Activated CD4-positive, alpha-beta T cell treated with anti-CD3 and anti-CD28 coated beads, Interleukin-2, amount 50 U/mL, for 16 hours (primary cell): ENCODE measurements at places on chromosomes 6 and 20.

DNA sequence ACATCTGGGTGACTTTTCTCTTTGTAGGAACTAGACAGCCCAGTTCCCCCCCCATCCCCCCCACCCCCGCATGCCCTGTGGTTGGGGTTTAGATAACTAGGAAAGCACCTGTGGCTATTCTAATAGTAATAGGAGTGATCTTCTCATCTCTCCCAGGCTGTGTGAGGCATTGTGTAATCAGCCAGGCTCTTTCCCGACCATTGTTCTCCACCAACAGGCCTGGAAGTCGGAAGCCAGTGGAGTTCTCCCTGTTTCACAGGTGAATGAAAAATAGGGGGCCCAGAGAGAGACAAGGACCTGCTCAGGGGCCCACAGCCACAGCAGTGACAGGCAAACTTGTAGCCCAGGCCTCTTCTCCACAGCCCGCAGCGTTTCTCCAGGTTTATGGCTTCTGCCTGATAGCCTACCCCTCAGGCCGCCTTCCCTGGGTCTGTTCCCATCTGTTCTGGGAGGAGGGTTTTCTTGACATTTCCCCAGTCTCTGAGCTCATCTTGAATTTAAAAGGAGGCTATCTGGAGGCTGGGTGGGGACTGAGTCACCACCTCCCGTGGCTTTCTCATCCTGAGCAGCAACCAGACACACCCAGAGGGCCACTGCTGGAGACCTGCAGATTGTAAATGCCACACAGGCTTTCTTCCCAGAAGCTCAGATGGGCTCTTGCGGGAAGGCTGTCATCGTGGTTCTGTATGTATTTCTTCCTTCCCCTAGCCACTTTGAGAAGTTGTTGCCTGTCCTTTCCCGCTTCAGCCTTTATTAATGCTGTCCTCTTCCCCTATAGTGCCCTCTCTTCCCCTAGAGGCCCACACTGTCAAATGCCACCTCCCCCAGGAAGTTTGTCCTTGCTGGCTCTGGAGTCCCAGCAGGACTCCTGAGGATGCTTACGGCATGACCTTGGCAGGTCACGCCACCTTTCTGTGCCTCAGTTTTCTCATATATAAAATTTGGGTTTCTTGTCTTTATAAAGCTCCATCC lies 75.9 kb upstream of the MYL9 start:
- DNase-seq, result peak; percentile 55

GRCh38 chr6:20246125-20246524 lies 33.9 kb upstream of the MBOAT1 start:
- DNase-seq, result no peak

GRCh38 chr6:22467645-22468044 lies 101.7 kb upstream of the HDGFL1 start:
- DNase-seq, result no peak

- no peak for DNase-seq
Measured at GRCh38 chr6:88695937-88696336, 267.5 kb downstream of the RNGTT start.

DNA sequence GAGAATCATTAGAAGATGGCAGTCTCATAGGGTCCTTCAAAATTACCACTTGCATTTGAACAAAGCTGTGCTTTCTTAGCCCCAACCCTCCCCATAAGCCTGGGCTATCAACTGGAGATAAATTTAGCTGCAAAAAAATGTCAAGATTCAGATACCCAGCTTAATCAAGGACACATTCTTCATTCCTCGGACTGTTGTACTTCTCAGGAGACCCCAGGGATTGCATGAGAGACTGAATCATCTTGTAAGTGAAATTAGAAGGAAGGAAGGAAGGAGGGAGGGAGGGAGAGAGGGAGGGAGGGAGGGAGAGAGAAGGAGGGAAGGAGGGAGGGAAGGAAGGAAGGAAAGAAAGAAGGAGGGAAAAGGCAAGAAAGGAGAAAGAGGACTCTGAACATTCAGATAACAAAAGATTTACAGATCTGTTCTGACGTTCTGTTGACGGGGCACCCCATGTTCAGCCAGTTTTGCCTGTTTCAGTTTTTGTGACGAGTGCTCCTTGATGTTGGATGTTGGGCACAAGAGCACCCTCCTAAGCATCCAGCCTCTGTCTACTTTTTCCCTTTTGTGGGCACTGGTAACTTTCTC lies 498.7 kb downstream of the PREX1 start:
- no peak for DNase-seq

GRCh38 chr20:24684421-24684871 lies 215.0 kb downstream of the SYNDIG1 start:
- DNase-seq, result no peak

DNA sequence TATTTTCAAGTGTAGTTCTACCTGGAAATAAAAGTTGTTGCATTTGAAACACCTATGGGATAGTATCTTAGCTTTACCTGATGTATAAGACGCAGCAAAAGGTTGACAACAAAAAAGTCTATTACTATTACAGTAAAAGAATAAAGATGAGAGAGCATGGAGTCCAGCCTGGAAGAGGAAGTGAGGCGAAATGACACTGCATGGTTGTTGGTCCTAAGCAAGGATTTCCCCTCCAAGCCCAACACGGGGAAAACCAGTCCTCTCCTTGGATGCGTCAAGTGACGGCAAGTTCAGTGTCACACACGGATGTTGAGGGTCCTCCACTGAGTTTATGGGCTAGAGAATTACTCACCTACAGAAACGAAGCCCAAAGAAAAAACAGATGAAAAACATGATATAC lies 51.7 kb downstream of the COL11A2 start:
- DNase-seq, result no peak

DNA sequence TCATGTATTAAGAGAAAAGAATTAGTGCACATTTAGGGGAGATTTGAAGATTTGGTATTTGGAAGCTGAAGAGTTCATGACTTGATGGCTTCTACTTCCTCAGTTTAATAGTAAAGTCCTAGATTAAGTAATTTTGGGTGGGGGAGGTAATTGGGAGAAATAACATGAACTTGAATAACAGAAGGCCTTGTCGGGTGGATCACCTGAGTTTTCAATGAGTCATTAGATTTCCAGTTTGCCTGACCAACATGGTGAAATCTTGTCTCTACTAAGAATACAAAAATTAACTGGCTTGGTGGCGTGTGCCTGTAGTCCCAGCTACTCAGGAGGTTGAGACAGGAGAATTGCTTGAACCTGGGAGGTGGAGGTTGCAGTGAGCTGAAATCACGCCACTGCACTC lies 181.0 kb downstream of the GJA1 start:
- no peak for DNase-seq

DNA sequence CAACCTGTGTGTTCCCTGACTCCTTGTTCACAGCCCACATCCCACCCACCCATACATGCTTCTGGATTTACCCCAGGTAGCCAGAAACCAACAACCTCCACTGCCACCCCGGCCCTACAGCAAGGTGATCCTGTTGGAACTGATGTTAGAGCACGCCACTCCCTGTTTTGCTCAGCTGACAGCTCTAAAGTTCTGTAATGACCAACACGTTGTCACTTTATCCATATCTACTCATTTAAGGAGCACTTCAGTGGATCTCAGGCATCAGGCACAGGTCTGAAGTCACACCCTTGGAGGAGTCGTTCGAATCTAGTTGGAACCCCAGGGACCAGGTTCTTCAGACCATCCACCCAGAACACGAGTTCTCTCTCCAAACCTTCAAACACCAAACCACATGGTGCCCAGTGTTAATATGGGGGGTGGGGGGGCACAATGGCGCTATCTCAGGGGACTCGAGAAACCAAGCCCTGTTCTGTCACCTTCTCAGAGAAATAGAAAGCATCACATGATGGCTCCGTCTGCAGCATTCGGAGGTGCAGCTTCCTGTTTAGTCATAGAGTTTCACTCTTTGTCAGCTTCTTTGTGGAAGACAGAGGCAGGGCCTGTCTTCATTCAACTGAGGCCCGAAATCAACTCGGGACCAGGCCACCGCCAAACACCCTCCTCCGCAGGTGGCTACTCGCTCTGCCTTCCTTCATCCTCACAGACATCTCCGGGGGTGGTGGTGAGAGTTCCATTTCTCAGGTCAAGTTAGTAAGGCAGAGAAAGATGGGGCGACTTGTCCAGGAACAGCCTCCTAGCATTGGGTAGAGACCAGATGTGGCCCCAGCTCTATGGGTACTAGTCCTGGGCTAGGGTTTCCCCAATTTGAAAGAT lies 142.2 kb downstream of the NFATC2 start:
- DNase-seq, result peak; percentile 96

- DNase-seq, result no peak
Measured at GRCh38 chr20:41889844-41890224, 271.7 kb upstream of the CHD6 start.

- peak; percentile 55 for DNase-seq
Measured at GRCh38 chr6:41937861-41938574, 3.6 kb downstream of the CCND3 start.

GRCh38 chr6:7721649-7722048 lies 4.2 kb upstream of the BMP6 start:
- DNase-seq, result no peak

GRCh38 chr20:32343439-32343838 lies 14.7 kb upstream of the ASXL1 start:
- no peak for DNase-seq

DNA sequence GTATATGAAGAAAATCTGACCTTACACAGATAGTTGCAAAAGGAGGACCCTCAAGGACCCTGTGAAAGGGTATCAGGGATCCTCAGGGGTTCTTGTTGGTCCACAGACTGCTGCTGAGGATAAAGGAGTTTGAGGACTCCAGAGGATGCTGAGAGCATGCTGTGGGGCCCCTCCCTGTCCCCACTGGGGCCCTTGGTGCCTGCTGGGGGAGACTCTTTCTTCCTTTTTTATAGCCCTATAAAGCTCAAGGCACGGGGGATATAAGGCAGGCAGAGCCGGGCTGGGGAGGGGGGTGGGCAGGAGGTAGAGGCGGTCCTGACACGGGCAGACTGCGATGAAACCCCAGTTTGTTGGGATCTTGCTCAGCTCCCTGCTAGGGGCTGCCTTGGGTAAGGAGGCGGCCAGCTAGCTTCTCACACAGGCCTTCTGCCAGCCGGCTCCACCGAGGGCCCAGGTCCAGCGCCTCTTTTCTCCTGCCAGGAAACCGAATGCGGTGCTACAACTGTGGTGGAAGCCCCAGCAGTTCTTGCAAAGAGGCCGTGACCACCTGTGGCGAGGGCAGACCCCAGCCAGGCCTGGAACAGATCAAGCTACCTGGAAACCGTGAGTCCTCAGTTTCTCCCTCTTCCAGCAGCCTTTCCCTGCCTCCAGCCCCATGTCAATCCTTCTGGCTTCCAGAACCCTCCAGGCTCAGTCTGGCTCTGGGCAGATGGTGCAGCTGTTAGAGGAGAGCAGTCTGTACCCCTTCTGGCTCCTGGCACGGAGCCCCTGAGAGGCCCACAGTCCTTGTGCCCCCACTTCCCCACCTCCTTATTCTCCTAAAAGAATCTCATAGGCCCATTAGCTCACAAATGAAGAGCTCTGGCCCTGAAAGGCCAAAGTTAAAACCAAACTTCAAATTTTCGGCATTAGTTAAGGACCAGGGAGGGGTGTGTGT lies at the start of gene LY6G6D:
Gene LY6G6D, plus strand, starts transcription at position 327 of the 937 bp plus-strand sequence. Its CDS starts 8 bp downstream, at position 335.
- DNase-seq, result no peak

GRCh38 chr20:44594730-44595129 lies 12.4 kb downstream of the PKIG start:
- DNase-seq, result peak; percentile 17

GRCh38 chr6:19995575-19996257 lies 158.5 kb downstream of the ID4 start:
- no peak for DNase-seq

- no peak for DNase-seq
Measured at GRCh38 chr6:37238381-37238780, 19.2 kb upstream of the TBC1D22B start.

DNA sequence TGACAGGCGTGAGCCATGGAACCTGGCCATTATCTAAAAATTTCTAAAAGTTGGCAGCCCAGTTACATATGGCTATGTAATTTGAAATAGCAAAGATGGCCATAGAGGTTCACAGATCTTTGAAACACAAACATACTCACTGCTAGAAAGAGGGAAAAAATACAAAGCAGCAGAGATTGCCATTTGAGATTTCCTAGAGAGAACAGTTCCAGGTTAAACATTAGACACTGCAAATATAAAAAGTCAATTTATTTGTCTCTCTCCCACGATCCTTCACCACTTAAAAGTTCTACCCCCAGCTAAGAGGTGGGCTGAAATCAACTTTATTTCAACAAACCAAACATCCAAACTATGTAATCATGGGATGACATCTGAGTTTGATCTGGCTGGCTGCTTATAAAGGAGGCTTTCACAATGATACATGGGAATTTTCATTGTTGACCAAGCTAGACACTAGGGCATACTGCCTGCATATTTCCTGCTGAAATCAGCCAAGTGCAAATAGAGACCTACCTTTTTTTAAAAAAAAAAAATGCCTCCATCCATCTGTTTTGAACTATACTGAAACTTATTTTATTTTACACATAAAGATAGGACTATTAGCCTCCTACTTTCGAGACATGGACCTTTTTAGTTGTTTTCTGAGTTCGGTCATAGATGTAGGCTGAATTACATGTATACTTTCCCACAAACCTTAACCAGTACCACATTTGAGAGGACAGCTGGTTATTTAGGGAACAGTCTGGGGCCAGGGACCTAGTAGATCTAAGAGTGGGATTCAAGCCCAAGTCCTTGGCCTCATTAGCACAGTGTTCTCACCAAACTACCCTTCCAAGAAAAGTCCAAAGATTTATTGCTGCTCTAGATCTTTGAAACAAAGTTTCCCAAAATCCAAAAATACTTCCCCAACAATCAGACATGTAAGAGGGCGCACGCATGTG lies 16.6 kb downstream of the DCDC2 start:
- no peak for DNase-seq

- DNase-seq, result no peak
Measured at GRCh38 chr6:67594366-67594765, 1040.7 kb upstream of the ADGRB3 start.

DNA sequence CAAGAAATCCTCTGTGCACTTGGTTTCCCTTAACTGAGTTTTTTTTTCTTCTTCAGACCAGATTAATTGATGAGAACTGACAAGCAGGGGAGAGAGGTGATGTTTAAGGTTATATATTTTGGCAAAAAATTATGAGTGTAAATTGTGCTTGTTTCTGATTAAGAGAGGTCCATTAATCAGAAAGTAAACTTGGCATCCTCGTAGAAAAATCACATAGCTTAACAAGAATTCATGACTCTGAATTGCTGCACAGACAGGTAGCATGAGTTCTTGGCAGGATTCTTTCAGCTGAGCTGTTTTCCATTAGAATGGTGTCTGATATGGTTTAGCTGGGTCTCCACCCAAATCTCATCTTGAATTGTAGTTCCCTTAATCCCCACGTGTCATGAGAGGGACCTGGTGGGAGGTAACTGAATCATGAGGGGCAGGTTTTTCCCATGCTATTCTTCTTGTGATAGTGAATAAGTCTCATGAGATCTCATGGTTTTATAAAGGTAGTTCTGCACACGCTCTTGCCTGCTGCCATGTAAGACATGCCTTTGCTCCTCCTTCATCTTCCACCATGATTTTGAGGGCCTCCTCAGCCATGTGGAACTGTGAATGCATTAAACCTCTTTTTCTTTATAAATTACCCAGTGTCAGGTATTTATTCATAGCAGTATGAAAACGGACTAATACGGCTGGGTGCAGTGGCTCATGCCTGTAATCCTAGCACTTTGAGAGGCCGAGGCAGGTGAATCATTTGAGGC lies 34.2 kb upstream of the DDR1 start:
- DNase-seq, result no peak

DNA sequence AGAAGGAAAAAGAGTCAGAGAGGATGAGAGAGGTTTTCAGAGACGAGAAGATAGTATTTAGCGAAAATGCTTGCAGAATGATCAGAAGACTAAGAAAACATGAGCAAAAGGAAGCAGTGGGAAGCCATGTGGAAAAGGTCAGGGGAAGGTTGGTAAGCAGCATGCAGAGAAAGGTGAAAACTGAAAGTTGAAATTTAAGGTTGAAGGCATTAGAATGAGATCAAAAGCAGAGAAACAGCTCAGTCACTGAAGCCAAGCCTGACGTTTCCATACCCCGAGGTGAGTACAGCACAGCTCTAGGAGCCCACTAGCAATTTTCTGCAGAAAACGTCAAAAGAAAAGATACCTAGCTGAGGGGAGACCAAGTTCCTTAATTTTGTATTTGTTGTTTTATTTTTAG lies 19.1 kb upstream of the TFB1M start:
- DNase-seq, result no peak
